Adipose tissue (tissue), 3 donors: ENCODE measurements at places on chromosomes 5 and 9. TPM values are rescaled to one million over a fixed set of nuclear protein-coding genes. Genes with fewer than 3 reads are reported as not detected.

Gene PCDHGA6
- polyA plus RNA-seq = 0.83 TPM

Gene FGF10
- 3.5 TPM for polyA plus RNA-seq

Gene SLC6A18
- not detected for polyA plus RNA-seq

Gene PCDHGB4
- polyA plus RNA-seq = 0.60 TPM

Gene EDIL3
- polyA plus RNA-seq = 1.6 TPM

Gene F2RL2
- 0.05 TPM for polyA plus RNA-seq

Gene IFNA2
- not detected for polyA plus RNA-seq

Gene MAMDC2
- 8.8 TPM for polyA plus RNA-seq

Gene MRPS27
- polyA plus RNA-seq = 28.3 TPM

Gene LCN2
- polyA plus RNA-seq = 9.5 TPM

Gene PCDHA1
- polyA plus RNA-seq = not detected

Gene PCDHGB5
- polyA plus RNA-seq = 2.3 TPM

Gene CD72
- polyA plus RNA-seq = 1.8 TPM

Gene GHR
- polyA plus RNA-seq = 49.6 TPM

Gene SLC6A7
- not detected for polyA plus RNA-seq

Gene PCDHB2
- 0.79 TPM for polyA plus RNA-seq
